ENCODE measurements at places on chromosomes 16 and 17.
A peak's percentile ranks its signal among the peaks of the same experiment; 100 is the strongest.

- DNase-seq, result no peak
These were observed 47.4 kb upstream of the KSR1 start for GRCh38 chr17:27408891-27409290.

- DNase-seq, result no peak
These were observed 6.7 kb downstream of the PIPOX start for GRCh38 chr17:29049541-29050145.

DNA sequence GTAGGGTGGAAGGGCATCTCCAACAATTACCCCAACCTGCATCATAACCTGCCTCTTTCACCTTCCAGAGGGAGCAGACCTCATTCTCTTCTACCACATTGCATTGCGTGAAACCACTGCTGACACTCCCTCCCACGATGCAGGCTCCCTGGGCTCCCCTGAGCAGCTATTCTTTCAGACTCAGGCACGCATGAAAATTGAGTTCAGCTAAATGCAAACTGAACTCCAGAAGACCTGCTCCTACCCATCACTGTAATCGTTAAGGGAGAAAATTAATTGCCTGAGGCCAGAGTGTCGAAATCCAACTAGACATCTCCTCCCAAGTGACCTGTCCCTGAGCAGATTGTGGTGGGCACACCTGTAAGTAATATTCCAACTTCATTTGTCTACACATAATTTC lies 186.0 kb downstream of the GRIN2A start:
- no peak for DNase-seq

GRCh38 chr16:80046261-80046660 lies 445.7 kb upstream of the MAF start:
- no peak for DNase-seq

DNA sequence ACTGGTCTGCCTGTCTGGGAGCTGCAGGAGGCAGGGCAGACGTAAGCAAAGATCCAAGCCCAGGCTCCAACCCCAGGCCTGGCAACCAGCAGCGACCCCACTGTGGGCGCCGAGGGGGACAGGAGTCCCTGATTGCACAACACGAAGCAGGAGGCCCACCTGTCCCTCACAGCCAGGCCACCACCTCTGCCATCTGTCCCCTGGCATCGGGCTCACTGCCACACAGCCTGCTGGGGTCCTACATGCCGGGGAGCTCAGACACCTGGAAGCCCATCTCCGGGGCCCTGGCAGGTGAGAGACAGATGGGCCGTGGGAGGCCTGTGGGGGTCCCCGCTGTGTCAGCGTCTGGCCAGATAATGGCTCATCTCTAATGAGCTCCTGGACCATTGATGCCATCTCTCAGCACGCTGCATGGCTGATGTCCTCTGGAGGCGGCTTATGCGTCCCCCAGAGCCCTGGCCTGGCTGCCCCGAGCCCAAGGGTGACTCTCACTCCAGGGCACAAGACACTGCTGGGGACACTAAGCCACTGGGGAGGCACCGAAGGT lies 11.3 kb upstream of the RASD1 start:
- no peak for DNase-seq

GRCh38 chr17:79792984-79793923 lies 3.6 kb downstream of the CBX8 start:
- no peak for DNase-seq

DNA sequence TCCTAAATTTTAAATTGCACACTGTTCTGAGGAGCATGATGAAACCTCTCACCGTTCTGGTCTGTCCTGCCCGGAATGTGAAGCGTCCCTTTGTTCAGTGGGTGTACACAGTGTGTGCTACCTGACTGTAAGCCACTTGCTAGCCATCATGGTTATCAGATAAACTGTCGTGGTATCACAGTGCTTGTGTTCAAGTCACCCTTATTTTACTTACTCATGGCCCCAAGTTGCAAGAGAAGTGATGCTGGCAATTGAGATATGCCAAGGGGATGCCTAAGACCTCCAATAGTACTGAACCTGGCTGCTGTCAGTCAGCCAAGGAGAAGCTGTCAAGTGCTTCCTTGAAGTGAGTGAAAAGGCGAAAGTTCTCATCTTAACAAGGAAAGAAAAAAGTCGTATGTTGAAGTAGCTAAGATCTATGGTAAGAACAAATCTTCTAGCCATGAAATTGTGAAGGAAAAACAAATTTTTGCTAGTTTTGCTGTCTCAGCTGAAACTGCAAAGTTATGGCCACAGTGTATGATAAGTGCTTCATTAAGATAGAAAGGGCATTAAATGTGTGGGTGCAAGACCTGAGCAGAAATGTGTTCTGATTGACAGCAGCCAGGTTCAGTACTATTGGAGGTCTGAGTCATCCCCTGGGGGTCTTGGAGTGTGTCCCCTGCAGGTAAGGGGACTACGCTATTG lies 5.8 kb downstream of the PIK3R6 start:
- no peak for DNase-seq

GRCh38 chr17:55350825-55351205 lies 70.8 kb downstream of the MMD start:
- DNase-seq, result no peak

GRCh38 chr17:14670861-14671260 lies 370.0 kb downstream of the HS3ST3B1 start:
- no peak for DNase-seq

- peak; percentile 51 for DNase-seq
These were observed at the start of gene SECTM1 for GRCh38 chr17:82333279-82334171. Gene SECTM1, minus strand, starts transcription at chr17:82333766. Its CDS starts 6,526 bp downstream, at chr17:82327240.

DNA sequence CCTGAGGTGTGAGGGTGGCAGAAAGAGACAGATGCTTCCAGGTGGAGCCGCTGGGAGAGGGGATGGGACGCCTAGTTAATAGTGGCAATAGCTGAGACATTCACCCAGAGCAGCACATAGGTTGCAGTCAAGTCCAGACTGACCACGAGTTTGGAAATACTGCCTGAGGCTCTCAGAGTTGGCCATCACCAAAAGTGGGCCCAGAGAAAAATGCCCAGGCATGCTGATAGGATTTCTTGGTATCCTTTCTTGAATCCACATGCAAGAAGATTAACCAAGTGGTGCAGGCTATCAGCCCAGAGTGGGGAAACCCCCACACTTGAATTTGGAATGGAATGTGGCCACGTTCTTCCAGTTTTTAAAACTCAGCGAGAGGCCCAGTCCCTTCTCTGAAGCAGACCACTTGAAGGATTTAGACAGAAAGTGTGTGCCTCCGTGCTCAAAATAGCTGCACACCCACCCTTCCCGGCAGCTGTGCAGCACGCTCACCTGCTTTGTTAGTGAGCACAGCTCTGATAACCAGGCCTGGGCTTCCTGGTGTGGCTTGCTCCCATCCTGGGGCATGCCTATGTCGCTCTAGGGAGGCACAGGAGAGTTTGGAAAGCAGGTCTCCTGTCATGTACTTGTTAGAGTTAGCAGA lies 35.7 kb downstream of the PLD6 start:
- DNase-seq, result no peak

GRCh38 chr16:54878301-54878700 lies 52.4 kb upstream of the IRX5 start:
- DNase-seq, result no peak

DNA sequence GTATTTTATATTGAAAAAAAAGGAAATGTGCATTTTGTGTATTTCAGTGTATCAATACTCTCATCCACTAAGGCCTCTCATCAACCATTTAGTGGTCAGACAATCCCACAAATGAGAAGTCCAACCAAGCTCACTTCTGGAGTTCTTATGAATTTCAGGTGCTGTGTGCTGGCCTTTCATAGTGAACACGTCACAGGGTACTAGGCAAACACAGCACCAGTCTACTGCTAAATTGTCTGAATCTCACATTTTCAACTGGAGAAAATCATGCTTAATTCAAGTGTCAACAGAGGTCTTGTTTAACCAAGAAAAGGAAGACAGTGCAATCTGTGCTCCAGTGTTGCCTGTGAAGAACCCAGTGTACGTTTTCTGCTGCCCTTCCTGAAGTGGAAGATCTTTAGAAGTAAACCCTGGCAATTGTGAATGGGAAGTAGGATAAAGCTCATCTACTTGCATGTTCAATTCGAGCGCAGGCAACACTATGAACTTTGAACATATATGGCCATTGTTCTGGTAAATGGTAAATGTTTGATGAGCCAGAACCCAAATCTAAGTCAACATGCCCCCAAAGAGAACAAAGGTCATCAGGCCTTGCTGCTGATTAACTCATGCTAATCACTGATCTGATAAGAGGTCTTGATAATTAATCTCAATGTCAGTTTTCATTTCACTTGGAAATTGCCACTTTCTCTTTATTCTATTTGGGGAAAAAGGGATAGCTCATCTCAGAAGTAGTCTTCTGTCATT lies 439.2 kb upstream of the SOX9 start:
- DNase-seq, result no peak

- DNase-seq, result no peak
These were observed 9.9 kb downstream of the SLC35G3 start for GRCh38 chr17:35184274-35184673.

DNA sequence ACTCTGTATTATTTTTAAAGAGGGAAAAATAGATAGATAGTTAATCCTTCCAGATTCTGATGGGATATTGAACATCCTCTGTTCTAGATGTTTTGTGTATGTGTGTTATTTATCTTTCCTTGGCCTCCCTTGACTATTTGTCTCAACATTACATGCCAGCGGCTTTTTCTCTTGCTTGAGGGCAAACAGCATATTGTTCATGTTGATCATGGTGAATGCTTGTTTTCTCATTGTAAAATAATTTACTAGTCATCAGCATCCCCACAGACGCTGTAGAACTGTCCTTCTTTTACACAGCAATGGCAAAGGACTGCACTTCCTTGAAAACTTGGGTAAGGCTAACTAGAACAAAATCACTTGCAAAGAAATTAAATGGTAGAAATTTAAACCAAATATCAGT lies 1376.4 kb upstream of the GOT2 start:
- DNase-seq, result peak; percentile 2

GRCh38 chr16:20104563-20105183 lies 31.0 kb upstream of the GPR139 start:
- no peak for DNase-seq

GRCh38 chr17:76987486-76988093 lies 119.4 kb downstream of the MGAT5B start:
- no peak for DNase-seq

GRCh38 chr16:68257906-68258800 lies 6.2 kb upstream of the SLC7A6 start:
- peak; percentile 80 for DNase-seq

- DNase-seq, result no peak
These were observed 3.7 kb upstream of the NPIPB15 start for GRCh38 chr16:74372369-74372768.

GRCh38 chr17:63672856-63673255 lies 27.1 kb downstream of the LIMD2 start:
- DNase-seq, result no peak

DNA sequence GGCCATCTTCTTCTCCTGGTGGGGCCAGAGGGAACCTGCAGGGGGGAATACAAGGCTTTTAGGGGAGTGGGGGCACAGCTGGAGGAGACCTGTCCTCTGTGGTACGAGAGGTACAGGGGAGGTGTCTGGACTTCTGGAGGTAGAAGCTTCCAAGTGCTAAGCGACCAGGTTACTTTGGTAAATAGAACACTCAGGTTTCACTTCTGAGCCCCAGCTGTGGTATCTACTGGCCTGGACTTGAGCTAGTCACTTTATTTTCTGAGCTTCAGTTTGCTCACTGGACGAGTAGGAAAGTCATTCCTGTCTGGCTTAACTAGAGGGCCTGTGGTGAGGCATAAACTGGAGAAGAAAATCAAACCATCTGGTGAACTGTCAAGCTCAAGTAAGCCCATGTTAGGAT lies at the start of gene HEATR9:
Gene HEATR9 (minus strand): TSS at position 155 of the 400 bp plus-strand sequence. CDS start 149 bp downstream, at position 6.
- DNase-seq, result no peak

DNA sequence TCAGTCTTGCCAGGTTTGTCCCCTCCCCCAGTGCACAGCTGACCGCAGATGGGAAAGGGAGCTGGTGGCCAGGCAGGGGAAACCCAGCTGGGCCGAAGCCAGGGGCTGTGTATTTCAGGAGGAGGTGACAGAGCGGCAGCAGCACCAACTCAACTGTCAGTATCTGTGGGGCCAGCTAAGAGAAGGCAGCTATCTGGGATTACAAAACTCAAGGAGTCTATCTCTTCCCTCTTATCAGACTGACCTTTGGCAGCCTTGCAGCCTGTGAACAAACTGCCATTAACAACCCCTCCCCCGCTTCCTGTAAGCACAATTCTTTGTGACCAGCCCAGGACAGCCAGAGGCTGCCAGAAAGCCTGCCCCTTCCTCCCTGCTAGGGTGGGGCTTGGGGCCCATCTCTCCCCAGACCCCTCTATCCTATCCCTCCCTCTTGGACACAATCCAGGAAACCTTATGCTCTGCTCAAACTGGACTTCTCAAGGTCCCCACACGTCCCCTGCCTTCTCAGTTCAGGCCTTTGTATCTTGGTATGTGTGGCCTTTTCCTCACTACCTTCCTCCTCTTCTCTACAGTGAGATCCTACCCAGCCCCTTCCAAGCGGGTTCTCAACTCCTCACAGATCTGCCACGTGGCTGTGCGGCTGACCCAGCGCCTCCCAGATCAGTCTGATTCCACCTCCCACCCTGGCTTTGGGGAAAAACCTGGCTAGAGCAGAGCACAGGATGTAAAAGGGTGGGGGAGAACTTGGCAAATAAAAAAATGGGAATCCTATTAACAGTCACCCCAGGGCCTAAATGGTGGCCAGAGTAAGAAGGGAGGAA lies 10.5 kb downstream of the ST3GAL2 start:
- peak; percentile 91 for DNase-seq

DNA sequence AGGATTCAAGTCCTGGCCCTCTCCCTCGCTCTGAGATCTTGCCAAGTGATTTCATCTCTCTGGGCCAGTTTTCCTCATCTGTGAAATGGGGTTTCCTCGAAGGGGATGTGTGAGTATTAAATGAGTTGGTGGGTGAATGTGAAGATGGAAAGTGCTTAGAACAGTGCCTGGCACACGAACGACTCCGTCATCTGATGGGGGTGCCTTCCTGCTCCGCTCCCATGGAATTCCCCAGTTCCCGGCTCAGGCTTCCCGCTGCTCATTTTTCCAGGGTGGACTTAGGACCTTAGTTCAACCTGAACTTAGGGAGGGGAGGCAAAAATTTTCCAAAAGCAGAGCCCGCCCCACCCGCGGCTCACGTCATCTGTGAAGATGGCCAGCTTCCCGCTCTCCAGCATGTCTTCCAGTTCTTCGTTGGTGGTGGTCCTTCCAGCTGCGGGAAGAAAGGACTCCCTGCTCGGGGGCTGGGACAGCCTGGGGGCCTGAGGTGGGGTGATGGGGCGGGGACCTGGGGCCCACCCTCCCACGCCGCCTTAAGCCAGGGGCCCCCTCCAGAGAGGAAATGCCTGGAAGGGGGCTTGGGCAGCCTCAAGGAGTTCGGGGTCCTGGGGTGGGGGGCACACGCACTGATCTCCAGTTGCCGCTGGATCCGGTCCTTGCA lies 11.4 kb downstream of the HSD3B7 start:
- DNase-seq, result peak; percentile 12
